Hippocampal formation (tissue), 2 donors: ENCODE measurements at places on chromosomes 7 and 10.

GRCh38 chr10:11011984-11012383, 5.7 kb upstream of the CELF2 start:
- DNase-seq = no peak

DNA sequence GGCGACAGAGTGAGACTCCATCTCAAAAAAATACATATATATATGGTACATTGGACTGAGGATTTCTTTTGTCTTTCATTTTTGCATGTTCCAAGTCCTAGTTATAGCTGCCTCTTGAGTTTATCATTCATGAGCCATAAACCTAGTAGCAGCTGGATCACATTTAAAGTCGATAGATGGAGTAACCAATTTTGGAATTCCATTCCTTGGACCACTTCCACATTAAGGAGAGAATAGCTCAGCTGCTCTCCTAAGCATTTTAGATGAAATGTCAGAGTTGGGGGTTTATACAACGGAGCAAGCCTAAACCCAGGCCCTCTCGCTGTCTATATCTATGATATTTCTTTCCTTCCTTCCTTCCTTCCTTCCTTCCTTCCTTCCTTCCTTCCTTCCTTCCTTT, 141.2 kb downstream of the LYZL1 start:
- DNase-seq = no peak

DNA sequence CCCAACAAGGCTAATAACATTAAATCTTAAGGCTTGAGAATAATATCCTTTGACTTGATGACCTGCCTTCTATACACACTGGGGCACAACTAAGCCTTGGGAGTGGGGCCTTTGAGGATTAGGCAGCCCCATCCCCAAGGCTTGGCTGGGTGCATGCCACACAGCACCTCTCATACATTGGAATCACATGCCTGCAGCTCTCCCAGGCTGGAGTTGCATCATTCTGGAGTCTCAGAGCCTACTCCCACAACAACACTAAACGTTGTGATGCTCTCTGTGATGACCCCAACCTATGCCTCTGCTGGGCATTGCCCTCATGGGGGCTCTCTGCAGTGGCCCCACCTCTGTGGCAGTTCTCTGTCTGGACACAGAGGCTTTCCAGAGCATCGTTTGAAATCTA, 31.9 kb upstream of the SGCE start:
- no peak for DNase-seq

GRCh38 chr10:113274176-113274829, 278.6 kb upstream of the HABP2 start:
- DNase-seq = no peak

DNA sequence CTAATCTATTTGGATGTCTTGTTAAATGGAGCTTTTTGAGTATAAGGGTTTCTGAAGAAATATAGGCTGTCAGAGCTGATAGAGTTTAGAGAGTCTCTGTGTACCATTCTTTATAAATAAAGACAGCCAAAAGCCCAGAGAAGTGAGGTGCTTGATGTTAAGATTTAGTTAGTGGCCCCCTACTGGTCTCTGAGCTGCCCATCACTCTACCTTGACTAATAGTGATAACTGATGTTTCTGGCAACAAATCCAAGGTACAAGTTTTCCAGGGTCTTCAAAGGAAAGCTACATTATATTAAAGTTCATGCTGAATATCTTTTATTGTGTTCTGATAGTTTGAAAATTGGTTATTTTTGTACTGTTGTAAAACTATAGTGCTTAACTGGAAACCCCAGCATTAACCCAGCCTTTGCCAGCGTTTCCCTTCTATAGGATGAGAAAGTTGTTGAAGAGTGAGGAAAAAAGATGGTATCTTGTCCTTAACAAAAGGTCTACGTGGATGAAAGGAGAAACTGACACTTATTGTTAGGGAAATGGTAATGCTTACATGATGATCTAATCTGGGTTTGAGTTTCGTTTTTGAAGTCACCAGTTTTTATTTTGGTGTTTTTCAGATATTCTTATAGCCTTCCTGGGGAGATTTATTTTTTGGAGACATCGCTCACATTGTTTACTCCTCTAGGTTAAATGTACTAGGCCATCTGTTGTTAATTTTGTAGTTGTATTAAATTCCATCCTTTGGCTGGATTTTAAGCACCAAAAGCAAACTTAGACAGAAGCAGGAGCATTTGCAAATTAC, 79.0 kb downstream of the AUTS2 start:
- no peak for DNase-seq

DNA sequence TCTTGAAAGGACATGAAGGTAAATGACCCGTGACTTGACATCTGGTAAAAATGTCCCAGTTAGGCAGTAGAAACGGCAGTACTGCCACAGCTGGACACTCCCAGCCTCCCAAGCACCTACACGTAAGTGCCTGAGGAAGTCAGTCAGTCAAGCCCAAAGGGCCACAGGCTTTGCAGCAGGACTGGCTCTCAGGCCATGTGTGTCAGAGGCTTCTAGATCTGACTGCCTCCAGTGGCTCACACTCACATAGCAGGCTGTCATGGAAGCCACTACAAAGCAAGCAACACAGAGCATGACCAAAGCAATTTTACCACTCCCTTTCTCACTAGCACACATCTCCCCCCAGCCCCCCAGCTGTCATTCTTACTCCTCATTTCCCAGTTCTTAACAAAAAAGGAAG, 17.8 kb upstream of the CCNJ start:
- DNase-seq = no peak

DNA sequence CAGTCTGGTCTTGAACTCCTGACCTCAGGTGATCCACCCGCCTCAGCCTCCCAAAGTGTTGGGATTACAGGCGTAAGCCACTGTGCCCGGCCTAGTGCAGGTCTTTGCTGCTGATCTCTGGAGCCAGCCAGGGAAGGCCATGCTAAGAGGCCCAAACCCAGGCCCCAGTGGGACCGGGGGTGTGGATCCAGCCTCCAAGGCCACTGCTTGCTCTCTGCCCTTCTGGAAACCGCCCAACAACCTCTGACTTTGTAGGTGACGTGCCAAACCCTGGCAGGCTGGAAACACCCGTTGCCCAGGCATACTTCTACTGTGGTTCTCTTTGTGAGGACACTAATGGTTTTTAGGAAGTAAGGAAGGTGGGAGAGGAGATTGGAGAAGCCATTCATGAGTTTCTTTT, 83.5 kb upstream of the GNA12 start:
- DNase-seq = no peak

DNA sequence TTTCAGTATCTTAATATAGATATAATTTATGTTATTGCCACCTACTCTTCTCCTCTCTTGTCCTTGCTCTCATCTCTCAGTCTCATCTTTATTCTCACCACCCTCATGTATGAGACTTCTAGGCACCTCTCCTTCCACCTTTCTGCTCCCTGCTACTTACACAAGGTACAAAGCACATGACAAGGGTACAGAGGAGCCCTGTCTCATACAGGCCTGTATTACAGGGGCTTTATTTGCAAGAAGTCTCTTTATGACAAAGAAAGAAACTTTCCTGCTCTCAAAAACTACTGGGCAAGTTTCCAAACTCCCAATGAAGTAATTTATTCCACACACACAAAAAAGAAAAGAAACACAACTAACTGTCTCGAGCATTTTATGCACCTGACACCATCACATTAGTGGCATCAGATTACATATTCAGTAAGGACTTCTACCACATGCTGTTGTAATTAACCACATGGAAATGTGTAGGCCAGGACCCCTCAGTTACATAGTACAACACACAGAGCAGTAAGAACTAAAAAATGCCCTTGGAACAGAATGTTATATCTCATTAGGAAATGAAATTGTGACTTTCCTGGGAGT, 253.1 kb downstream of the FZD1 start:
- DNase-seq = no peak

DNA sequence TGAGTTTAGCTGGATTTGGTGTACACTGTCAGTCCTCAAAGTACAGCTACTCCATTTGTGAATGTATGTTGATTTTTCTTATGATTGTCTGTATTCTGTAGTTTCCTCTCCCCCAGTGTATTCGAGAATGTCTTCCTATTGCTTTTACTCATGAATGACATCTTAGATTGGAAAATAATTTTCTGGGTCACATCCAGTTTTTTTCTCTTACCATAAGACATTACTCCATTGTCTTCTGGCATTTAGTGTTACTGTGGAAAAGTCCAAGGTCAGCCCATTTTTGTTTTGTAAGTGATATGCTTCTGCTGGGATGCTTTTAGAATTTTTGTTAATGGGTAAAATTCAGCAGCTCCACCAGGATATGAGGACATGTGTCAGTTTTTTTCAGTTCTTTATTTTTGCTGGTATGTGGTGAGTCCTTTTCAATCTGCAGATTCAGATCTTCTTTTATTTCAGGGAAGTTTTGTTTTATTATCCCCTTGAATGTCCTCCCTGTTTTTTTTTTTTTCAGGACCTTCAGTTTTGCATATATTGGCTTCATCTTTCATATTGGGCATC, 33.6 kb downstream of the WAC start:
- no peak for DNase-seq

DNA sequence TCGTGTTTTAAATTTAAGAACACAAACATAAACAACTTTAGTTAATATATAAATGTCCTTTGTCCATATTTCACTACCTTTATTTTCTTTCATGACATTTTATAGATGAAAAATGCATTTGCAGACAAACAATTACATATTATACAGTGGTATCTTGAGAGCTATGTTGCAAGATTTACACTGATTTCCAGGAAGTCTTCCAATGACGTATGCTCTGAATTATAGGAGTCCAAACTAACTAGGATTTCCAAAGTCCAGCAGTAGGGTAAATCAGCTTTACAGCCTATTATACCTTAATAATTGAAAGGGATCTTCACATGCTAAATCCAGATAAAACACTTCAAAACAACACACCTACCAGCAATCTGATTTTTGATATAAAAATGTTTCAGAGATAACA, 69.4 kb downstream of the HYCC1 start:
- DNase-seq = no peak

GRCh38 chr7:149716007-149716931, 57.1 kb downstream of the ZNF467 start:
- no peak for DNase-seq

GRCh38 chr7:46229409-46229808, 308.3 kb upstream of the IGFBP3 start:
- DNase-seq = no peak
